Left cardiac atrium (tissue), 4 donors: ENCODE measurements at places on chromosomes 4 and X.

DNA sequence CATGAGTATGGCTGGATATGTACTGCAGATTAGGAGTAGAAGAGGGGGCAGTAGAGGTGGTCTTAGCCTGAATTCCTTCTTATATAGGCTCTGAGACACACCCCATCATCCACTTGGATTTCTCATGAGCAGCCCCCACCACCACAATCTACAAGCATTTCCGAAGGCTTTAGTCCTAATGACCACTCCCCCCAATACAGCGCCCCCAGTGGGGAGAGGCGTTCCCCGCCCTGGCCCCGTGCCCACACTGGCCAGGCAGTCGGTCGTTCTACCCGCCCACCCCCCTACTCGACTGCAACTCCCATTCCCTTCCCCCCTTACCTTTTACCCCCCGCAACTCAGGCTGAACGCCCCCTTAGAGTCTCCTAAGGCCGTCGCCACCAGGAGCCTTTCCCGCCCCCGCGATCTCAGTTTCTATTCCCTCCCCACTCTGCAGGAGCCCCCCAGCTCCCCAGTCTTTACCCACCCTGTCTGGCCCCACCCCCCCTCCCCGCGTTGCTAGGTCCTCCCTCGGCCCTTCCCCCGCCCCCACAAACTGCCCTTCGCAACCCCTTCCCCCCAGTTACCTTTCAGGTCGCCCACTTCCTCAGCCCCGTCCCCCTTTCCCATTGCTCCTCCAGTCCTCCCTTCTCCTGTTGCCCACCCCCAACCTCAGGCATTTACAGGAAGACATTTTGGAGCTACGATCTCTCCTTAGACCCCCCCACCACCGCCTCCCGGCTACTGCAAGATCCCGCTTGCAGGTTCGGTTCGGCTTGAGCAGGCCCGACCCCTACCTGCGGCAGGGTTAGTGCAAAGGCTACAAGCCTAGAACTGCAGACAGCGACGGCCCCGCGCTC lies 468 bp downstream of the ZMYM3 start:
- no peak for DNase-seq

GRCh38 chr4:107645604-107646003 lies 74.4 kb downstream of the PAPSS1 start:
- no peak for DNase-seq

GRCh38 chr4:185712350-185713024 lies 99.5 kb downstream of the SORBS2 start:
- no peak for DNase-seq

DNA sequence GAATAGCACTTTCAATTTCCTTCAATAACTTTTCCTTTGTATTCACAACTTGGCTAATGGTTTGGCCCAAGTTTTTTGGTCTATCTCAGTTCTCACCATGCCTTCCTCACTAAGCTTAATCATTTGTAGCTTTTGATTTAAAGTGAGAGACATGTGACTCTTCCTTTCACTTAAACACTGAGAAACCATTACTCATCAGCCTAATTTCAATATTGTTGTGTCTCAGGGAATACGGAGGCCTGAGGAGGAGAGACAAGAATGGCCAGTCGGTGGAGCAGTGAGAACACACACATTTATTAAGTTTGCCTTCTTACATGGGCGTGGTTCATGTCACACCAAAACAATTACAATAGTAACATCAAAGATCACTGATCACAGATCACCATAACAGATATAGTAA lies 56.7 kb downstream of the TSPAN5 start:
- no peak for DNase-seq

DNA sequence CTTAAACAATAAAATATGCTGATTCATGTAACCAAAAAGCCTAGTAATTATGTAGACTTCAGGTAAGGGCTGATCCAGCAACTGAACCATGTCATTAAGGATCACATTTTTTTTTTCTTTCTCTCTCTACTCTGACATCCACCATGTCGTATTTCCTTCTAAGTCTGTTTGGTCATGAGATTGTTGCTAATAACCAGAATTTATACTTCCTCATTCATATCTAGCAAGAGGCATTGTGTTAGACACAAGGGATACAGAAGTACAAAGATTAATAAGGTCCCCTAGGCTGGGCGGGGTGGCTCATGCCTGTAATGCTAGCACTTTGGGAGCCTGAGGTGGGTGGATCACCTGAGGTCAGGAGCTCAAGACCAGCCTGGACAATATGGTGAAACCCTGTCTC lies 24.1 kb downstream of the PHEX start:
- no peak for DNase-seq

DNA sequence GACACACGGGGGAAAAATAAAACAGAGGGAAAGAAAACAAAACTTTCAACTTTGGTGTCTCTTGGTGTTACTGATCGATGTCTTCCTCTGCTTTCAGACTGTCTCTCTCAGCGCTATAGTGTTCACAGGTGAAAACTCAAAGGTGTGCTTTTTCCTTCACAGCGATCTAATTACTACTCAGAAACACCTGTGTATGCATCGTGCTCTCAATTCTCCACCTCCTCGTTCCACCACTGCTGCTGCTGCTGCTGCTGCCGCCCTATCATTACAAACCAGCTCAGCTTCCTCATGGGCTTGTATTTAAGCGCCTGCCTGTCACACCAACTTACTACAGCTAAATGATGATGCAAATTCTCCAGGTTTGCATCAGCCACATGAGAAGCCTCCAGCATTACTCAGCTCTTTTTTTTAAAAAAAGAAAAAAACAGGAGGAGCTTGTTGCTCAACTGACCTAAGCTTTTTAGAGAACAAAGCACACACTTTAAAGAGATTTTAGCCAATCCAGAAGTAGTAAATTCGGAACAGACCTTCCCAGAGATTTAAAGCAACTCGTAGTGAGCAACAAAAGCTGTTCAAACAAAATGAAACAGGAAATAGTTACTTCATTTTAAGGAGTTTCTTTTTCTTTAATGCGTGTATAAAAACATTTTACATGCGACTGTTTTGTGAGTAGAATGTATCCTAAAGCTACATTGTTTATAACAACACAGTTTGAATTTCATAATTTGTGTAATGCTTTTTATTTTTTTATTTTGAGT lies at the start of gene SLC7A11:
TSS of gene SLC7A11 (minus strand) at position 274 of the 758 bp plus-strand sequence. CDS start 280 bp downstream, outside the sequence.
- peak; percentile 45 for DNase-seq

DNA sequence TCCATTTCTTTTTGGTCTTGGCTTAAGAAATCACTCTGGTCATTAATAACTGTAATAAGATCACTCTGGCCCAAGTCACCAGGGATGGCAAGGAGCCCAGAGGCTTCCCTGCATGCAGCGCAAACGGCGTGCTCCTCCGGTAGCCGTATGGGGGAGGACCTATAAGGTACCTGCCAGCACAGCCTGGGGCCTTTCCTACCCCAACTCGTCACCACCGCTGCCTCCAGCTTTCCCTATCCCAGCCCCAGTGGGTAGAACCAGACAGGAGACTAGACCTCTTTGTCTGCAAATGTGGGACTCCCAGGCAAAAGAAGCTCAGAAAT lies 25.9 kb downstream of the HAND2 start:
- DNase-seq, result no peak
